ENCODE measurements at places on chromosomes 3 and 15. TPM values are rescaled to one million over a fixed set of nuclear protein-coding genes. Genes with fewer than 3 reads are reported as not detected.

DNA sequence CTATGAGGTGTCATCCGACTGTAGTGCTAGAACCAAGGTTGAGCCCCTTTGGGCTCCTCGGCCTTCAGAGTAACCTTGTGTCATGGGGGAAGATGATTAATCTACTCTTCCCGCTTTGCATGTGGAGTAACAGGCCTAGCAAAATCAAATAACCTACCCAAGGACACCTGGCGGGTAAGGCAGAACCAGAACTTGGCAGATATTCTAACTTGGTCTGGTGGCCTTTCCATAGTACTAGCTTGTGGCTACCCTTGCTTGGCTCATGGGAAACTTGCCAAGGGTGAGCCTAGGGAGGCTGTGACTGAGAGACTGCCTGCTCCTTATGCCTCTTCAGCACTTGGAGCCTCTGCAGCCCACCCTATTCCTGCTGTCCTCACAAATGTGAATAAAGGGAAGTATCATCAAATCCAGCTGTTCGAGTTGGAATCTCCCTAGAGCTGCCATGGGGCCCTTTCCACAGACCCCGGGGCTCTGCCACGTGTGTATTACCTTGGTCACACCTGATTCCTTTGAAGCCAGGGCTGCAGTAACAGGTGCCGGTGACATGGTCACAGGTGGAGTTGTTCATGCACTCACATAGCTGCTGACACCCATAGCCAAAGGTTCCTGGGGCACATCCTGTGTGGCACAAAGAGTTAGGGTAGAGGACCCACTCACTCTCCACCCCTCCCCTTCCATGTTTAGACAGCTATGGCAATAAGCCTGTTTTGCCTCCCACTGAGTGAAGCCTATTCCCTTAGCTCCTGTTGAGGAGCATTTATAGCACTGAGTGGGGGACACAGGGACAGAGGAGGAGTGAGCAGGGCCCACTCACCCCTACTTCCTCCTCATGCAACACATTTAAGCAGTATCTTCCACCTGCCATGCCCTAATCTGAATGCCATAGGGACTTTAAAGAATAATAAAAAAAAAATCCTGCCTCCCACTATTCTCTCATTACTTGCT is 46.0 kb downstream of the RAB11A start:
- DNase-seq = no peak

DNA sequence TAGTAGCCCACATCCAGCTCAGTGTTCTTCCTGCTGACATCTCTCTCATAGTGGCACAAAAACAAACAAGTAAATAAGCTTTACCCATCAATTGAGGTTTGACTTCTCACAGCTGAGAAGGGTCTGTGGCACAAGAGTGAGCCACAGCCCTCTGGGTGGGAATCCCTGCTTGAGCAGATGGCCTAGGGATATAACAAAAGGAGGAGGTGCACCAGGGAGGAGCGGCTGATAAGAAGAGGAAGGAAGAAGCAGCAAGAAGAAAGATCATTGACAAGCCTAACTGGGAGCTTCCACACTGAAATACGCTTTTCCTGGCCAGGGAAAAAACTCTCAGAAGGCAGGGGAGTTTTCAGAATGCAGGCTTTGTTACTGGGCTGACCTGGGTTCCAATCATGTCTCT is 279.8 kb downstream of the UACA start:
- no peak for DNase-seq

DNA sequence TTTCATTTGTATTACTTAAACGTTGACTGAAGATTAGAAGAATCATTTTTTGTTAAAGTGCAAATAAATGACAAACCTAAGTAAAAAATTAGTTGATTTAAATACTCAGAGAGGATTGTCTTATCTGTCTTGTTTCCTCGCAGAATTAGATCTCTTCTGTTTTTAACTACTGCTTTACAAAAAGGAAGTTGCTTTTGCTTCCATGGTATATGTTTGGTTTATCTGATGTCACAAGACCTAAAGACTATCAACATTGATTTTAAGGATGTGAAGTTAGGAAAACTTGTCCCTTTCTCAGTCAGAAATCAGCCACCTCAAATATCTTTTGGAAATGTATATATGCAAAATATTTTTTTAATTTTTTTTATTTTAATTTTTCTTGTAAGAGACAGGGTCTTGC is 28.7 kb downstream of the GPR171 start:
- no peak for DNase-seq

GRCh38 chr15:32993285-32993684 is 201.2 kb downstream of the FMN1 start:
- no peak for DNase-seq

CA12 gene
- polyA plus RNA-seq = 0.75 TPM

CCDC14 gene
- polyA plus RNA-seq = 53.9 TPM

GRCh38 chr15:48702569-48703236 is 57.2 kb upstream of the FBN1 start:
- no peak for DNase-seq

DNA sequence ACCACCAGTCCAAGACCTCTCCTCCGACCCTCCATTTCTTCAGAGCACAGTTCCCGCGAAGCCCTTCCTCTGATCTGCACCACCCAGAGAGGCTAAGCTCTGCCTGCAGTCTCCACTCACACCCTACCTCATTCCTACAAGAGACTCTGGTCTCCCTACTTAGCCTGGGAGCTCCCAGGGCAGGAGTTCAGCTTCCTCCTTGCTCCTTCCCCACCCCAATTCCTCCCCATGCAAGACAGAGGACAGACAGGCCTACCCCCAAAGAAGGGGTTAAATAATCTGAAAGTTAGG is 12.6 kb upstream of the VIPR1 start:
- no peak for DNase-seq

DNA sequence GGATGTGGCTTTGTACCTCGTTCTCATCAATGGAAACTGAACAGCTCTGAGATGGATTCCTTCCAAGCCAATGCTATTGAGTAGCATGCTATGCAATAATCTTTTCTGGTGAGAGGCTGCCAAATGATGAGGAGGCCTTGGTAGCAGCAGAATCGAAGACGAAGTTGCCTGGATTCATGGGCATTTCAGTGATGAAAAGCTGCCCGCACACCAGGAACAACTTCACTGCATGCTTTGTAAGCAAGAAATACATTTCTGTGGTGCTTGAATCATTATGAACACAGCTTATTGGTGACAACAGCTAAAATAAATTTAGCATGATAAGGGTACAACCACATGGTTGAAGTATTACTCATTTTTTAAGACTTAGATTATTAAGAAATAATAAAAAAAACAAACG is 246.8 kb upstream of the ROBO1 start:
- no peak for DNase-seq

DNA sequence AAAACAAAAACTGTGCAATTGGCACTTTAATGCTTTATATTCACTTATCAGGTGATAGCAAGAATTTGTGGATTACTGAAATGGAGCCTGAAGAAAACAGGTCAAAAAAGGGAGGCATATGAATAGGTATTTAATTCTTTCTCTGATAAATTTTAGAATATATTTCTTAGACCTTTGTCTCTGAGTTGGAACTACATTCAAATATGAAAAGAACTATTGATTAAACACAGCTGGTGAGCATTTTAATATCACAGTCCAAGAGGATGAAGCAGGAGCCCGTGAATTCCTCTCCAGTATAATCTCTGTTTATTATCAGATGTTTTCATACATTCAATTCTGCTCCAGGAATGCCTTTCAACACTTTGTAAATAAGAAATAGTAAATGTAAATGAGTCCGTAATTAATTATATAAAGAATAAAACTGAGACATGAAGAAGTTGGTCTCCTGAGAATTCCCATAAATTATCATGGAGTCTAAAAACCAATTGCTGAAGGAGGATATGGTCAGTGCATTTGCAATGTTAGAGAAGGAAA is 86.3 kb upstream of the ARHGEF26 start:
- DNase-seq = no peak

CCDC13 gene
- polyA plus RNA-seq = 0.67 TPM

All from forelimb muscle (tissue), 1 donor.